ENCODE measurements at places on chromosomes 5 and 9.

DNA sequence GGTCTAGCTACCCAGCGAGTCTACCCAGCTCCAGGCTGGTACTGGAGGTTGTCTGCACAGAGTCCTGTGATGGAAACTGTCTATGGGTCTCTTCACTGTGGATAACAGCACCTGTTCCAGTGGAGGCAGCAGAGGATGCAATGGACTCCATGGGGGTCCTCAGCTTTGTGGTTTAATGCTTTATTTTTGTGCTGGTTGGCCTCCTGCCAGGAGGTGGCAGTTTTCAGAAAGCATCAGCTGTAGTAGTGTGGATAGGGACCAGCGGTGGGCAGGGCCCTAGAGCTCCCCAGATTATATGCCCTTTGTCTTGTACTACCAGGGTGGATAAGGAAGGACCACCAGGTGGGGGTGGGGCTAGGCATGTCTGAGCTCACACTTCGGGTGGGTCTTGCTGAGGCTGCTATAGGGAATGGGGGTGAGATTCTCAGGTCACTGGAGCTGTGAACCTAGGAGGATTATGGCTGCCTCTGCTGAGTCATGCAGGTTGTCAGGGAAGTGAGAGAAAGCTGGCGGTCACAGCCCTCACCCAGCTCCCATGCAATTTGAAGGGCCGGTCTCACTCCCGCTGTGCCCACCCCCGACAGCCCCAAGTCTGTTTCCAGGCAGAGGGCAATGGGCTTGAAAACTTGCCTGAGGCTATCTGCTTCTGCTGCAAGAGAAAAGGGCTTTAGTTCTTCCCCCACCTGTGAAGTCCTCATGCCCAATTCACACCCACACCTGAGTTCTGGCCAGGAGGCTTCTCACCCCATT is 397.1 kb downstream of the TLE1 start:
- no peaks in the 10 kb centered on the region for H3K4me1 ChIP-seq
- DNase-seq = no peak
- H3K27me3 ChIP-seq = no peaks in the 10 kb centered on the region
- no peak overlapping the region for H3K27ac ChIP-seq
- H3K4me3 ChIP-seq = no peak overlapping the region

- no peak overlapping the region for H3K4me3 ChIP-seq
- no peaks in the 10 kb centered on the region for H3K36me3 ChIP-seq
- H3K27me3 ChIP-seq = no peaks in the 10 kb centered on the region
- DNase-seq = no peak
- H3K27ac ChIP-seq = no peak overlapping the region
Measured at GRCh38 chr5:146751781-146752401, 126.7 kb downstream of the PPP2R2B start.

- DNase-seq = no peak
- no peaks in the 10 kb centered on the region for H3K27me3 ChIP-seq
- no peaks in the 10 kb centered on the region for H3K4me1 ChIP-seq
- no peaks in the 10 kb centered on the region for H3K36me3 ChIP-seq
- no peak overlapping the region for H3K4me3 ChIP-seq
Measured at GRCh38 chr5:91352831-91353695, 30.1 kb downstream of the ARRDC3 start.

- H3K4me3 ChIP-seq = no peak overlapping the region
- DNase-seq = no peak
- H3K4me1 ChIP-seq = no peaks in the 10 kb centered on the region
- H3K36me3 ChIP-seq = no peaks in the 10 kb centered on the region
- no peak overlapping the region for H3K27ac ChIP-seq
Measured at GRCh38 chr9:98568909-98569469, 139.7 kb downstream of the GABBR2 start.

DNA sequence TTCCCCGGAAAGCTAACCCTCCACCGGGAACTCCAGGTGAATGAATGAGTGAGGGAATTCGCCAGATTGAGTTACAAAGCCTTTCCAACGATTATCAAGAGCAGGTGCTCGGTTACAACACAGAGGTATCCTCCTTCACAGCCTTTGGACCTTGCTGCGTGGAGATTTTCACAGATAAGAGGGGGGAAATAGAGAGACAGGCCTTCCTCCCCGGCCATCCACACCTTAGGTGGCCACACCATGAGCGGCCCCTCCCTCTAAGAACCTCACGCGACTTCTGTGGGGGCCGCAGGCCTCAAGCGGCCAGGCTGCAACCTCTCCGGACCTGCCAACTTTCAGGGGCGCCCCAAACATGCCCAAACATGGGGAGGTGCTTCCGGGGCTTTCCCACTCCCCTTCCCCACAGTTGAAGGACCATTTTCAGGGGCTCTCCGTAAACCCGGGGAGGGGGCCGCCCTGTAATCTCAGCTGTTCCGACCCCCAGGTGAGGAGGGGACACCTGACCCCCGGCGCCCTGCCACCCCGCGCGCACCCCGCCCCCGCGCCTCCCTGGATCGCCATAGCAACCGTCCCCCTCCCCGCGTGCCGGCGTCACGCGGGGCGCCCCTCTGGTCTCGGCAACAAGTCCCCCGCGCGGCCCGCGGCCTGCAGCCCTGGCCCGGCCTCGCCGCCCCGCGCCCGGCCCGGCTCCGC is 603 bp downstream of the DENND1A start:
- H3K27me3 ChIP-seq = no peaks in the 10 kb centered on the region
- no peaks in the 10 kb centered on the region for H3K36me3 ChIP-seq
- DNase-seq = no peak
- no peak overlapping the region for H3K27ac ChIP-seq
- peak overlapping the region; percentile 88 for H3K4me3 ChIP-seq

GRCh38 chr5:158140120-158140731 is 281.3 kb upstream of the CLINT1 start:
- no peaks in the 10 kb centered on the region for H3K27me3 ChIP-seq
- H3K4me3 ChIP-seq = no peak overlapping the region
- no peaks in the 10 kb centered on the region for H3K36me3 ChIP-seq
- DNase-seq = no peak
